ENCODE measurements at places on chromosomes 3 and 15.

GRCh38 chr15:68228971-68229385 lies 550 bp downstream of the CLN6 start:
- DNase-seq: peak; percentile 44

DNA sequence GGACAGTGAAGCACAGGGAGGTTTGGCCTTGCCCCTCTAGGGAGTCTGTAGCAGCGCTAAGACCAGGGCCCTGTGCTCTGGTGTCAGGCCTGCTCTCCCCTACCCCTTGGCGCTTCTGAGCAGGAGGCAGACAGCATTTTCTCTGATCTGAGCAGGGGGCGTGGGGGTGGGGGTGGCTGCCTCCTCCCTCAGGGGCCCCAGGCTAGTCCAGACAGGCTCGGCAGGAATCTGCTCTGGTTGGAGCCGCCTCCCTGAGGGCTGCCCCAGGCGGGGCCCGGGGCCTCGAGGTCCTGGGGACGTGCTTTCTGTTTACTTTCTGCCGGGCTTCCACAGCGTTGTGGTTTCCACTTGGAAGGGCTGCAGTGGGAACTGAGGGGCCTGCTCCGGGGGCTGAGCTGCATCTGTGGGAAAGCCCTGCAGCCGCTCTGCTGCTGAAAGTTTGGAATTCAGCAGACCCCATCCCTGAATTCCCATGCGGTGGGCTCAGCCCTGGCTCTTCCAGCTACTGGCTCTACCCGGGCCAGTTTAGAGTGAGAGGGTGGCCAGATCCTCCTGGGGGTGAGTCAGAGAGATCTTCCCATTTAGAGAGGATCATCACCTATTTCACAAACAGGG lies 105.4 kb downstream of the LINGO1 start:
- DNase-seq: peak; percentile 40

DNA sequence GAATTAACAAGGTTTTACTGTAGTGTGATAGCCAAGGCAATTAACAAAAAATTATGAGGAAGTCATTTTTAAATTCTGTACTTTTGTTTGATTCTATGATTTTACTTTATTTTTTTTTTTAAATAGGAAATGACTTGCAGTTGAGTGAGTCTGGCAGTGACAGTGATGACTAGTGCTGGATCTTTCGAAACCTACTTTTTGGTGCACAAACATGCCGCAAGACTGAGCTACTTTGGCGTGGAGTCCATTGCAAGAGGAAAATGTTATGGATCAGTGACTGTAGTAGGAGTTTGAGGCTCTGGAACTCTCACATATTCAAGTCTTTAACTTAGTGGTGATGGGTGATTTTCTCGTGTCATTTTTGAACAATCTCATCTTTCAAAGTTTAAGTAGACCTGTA lies 11.6 kb downstream of the EAF1 start:
- peak; percentile 58 for DNase-seq

DNA sequence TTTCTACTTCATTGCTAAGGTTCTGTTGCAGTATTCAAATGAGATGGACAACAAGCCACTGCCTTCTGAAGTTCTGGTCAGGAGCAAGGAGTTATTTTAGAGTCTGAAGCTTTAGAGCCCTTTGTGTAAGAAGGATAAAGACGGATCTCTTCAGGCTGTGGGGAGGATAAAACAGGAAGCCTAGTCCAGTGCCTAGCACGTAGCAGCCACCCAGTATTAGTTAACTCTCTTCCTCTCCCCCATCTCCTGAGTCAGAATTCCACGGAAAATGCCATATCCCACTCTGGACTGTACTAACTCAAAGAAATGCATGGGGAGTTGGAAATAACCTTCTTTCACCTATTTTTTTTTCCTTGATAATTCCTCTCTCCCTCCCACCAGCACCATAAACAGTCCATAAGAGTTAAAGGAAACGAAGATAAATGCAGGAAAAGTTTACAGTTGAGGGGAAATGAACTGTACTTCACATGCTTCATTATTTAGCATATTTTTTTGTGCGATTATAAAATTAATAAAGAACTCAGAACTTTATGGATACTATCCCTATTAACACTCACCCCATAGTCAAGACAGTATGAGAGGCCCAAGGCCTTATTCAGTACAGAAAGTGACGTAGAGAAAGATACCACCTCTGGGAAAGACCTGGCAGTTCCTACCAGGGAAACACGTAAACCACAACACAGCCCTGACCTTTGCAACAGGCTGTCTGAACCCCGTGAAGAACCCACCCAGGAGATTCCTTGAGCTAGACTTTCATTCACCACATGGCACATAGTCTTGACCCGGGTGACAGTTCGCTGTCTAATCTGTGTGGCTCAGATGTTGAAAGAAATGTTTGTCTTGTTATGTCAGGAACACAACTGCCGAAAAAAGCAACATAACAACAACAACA lies 9.2 kb downstream of the IGF2BP2 start:
- DNase-seq: peak; percentile 73

- DNase-seq: no peak
Measured at GRCh38 chr3:161393803-161394202, 22.5 kb upstream of the SPTSSB start.

DNA sequence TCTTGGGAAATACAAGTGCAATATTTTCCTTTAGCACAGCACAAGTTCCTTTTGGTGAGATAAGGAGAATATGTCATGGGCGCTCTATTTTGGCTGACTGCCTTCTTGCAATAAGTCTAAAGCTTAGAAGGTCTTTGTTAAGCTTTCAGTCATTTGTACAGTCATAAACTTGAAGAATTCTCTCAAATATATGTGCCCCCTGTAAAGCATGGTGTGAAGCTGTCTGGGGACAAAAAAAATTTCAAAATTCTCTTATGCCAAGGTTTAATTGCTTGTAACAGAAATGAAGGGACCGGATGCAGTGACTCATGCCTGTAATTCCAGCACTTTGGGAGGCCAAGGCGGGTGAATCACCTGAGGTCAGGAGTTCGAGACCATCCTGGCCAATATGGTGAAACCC lies 21.7 kb upstream of the ARID3B start:
- DNase-seq: peak; percentile 46

GRCh38 chr3:45509038-45509767 lies 85.3 kb upstream of the LIMD1 start:
- DNase-seq: peak; percentile 98

Data from ELR (cell line).